ENCODE measurements at places on chromosomes 3 and 15.

- DNase-seq, result no peak
Measured at GRCh38 chr15:62901909-62902546, 140.5 kb upstream of the TPM1 start.

DNA sequence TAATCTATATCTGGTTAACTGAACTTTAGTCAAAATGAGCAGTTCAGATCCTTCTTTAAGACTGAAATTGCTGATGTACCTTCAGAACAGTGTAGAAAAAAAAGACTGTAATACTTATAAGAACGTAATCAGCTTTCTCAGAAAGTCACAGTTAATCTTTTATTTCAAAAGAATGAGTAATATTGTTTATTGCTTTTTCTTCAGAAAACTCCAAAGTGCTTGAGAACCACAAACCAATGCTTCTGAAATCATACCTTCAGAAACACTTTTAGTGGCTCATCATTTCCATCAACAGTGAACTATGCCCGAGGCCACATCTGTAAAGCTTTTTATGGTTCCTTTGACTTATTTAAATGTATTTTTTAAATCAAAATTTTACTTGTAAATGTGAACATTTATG is 33.3 kb upstream of the CLASP2 start:
- no peak for DNase-seq

GRCh38 chr15:25783607-25784540 is 79.3 kb downstream of the ATP10A start:
- no peak for DNase-seq

GRCh38 chr15:40940296-40940801 is 11.2 kb downstream of the DLL4 start:
- no peak for DNase-seq

- DNase-seq, result peak; percentile 15
Measured at GRCh38 chr3:24363242-24363641, 131.4 kb downstream of the THRB start.

DNA sequence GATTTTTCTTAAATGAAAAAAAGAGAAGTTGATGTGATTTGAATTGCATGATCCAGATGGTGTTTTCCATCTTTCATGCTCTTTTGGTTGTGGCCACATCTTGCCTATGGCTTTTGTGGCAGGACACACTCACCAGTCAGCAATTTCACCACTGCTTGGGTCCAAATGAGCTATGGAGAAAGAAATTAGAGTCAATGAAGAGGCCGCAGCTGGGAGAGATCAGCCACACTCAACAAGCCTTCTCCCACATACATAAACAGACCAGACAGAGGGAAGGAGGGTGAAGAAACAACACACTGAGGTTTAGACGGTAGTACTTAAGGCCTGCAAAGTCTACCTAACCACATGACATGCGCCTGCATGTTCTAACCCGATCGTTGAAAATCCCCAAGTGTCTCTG is 110.7 kb upstream of the CDIN1 start:
- no peak for DNase-seq

DNA sequence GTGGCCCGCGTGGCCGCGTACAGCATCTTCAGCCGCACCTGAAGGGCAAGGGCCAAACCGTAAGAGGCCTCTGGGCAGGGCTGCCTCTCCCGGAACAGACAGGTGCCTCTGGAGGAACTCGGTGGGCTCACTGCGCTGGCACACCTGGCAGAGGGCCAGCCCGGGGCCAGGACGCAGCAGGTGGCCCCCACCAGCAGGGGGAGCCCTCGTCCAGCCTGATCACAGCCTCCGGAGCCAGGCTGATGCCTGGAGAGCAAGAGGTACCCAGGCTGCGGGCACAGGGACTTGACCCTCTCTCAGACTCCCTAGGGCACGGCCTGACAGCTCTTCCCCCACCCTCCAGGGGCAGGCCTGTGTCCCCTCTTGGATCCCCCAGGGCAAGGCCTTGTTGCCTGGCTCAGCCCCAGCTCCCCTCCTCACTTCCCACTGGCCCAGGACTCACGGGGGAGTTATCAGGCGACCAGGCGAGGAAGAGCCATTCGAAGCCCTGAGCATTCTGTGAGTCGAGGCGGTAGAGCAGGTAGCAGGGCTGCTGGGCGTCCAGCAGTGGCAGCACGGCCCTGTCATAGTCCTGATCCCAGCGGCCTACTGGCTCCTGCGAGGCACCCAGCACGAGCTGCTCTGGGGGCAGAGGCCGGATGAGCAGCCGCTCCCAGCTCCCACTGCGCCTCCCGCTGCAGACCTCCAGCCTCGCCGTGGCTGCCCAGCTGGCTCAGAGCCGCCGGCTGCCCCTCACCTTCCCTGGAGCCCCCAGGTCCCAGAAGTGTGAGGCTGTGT is 6.2 kb upstream of the TLR9 start:
- peak; percentile 52 for DNase-seq

GRCh38 chr3:72582211-72582878 is 265.9 kb downstream of the SHQ1 start:
- DNase-seq, result no peak

- DNase-seq, result no peak
Measured at GRCh38 chr15:83164111-83164770, 43.4 kb downstream of the HDGFL3 start.

DNA sequence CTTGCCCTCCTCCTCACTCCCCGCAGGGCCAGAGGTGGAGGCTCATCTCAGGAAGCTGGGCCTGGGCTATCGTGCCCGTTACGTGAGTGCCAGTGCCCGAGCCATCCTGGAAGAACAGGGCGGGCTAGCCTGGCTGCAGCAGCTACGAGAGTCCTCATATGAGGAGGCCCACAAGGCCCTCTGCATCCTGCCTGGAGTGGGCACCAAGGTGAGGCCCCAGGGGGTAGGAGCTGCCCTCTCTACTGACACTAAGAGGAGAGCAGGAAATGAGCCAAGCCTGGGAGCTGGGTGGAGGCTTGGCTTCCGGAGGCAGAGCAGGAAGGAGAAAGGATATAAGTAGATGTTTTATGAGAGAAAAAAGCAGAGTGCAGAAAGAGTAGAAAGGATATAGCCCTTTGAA is 4.9 kb downstream of the OGG1 start:
- no peak for DNase-seq

GRCh38 chr3:133983126-133983525 is 46.6 kb downstream of the SLCO2A1 start:
- DNase-seq, result no peak

GRCh38 chr3:74402821-74403220 is 211.6 kb downstream of the CNTN3 start:
- DNase-seq, result no peak

DNA sequence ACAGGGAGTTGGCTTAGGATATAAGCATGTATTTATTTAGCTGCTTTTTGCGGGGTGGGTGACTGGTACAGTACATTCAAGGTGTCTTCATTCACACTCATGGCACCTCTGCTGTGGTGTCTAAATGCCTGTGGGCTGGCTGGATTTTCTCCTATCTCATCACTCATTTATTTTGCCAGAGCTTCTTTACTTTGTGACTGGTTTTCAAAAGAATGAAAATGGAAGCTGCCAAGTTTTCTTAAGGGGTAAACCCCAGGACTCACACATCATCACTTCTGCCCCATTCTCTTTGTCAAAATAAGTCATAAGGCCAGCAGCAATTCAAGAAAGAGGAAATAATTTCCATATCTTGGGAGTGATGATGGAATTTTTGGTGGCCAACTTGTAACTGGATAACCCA is 493.4 kb upstream of the ALCAM start:
- no peak for DNase-seq

- DNase-seq, result no peak
Measured at GRCh38 chr3:175404027-175404426, 544.9 kb downstream of the NAALADL2 start.

DNA sequence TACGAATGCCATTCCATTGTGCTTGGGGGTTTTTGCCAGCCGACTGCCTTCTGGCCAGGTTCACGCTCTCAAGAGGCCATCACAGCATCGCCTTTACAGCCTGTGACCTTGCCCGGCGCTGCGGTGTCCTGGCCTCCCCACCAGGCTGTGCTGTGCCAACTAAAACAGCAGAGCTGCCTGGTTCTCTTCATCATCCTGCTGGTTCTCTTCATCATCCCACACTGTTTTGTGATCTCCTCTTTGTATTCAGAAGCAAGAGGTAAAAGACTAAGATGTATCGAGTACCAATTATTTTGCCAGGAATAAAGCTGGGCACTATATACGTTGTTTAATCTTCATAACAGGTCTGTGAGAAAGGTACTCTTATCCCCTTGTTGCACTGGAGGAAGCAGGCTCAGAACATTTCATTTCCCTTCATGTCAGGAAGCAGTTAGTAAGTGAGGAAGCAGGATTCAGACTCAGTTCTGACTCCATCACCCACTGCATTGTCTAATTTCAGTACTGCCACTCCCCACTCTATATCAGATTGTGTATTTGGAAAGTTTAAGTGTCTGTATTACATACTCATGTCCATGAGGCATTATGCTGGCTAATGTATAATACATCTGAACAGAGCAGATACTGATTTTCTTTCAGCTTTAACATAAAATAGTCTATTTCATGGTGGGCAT is 92.7 kb downstream of the LRRC28 start:
- DNase-seq, result peak; percentile 43

DNA sequence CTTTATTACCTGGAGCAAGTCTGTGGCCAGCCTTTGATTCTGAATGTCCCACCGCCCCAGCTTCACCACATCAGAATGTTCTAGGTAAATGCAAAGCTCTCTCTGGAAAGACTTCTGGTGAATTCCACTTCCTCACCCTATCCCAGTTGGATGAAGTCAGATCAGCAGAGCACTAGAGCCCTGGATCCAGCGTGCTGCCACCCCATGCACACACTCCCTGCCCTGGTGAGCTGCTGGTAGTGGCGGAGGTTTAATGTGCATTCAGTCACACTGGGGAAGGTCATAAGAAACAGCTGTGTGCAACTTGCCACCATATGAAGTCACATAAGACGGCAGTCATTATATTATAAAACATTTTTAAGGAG is 16.3 kb upstream of the SLC41A3 start:
- peak; percentile 4 for DNase-seq

GRCh38 chr15:63190769-63191649 is 1.6 kb downstream of the RAB8B start:
- no peak for DNase-seq

GRCh38 chr3:73787620-73788019 is 162.9 kb upstream of the PDZRN3 start:
- DNase-seq, result no peak

- no peak for DNase-seq
Measured at GRCh38 chr3:27046351-27046750, 322.8 kb downstream of the NEK10 start.

DNA sequence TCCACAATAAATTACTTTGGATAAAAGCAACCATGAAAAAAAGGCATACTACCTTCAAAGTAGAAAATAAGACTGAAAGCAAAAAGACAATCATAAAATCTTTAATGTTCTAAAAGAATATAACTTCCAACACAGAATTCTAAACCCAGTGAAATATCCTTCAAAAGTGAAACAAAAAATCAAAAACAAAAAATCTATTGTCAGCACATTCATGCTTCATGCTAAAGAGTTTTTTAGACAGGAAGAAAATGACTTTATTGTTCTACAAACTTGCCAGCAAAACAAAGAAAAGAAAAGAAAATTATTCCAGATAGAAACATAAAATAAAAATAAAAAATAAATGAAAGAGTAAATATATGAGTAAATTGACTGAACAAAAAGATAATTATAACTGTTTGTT is 134.9 kb downstream of the EFHB start:
- no peak for DNase-seq

- no peak for DNase-seq
Measured at GRCh38 chr3:107285197-107285596, 92.0 kb upstream of the CCDC54 start.

- no peak for DNase-seq
Measured at GRCh38 chr15:86538141-86538540, 458.5 kb downstream of the AGBL1 start.

DNA sequence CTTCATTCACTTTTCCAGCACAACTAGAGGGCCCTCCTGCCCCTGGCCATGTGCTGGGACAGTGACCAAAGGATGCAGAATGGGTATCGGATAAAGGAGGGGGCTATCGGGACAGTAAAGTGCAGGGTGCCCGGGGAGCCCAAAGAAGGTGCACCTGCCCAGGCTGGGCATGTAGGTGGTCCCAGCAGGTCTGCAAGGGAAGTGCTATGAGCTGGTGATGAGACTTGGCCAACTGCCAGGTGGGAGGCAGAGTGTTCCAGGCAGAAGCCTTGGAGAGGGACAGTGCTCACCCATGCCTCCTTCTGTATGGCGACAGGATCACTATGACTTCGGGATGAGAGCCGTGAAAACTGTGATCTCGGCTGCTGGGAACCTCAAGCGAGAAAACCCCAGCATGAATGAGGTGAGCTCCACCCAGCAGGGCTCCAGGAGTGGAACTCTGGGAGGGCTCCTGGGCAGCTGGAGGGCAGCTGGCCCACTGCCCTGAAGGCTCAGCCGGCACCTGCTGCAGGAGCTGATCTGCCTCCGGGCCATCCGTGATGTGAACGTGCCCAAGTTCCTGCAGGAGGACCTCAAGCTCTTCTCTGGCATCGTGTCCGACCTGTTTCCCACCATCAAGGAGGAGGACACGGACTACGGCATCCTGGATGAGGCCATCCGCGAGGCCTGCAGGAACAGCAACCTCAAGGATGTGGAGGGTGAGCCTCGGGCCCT is 48.4 kb downstream of the DNAH1 start:
- DNase-seq, result no peak

DNA sequence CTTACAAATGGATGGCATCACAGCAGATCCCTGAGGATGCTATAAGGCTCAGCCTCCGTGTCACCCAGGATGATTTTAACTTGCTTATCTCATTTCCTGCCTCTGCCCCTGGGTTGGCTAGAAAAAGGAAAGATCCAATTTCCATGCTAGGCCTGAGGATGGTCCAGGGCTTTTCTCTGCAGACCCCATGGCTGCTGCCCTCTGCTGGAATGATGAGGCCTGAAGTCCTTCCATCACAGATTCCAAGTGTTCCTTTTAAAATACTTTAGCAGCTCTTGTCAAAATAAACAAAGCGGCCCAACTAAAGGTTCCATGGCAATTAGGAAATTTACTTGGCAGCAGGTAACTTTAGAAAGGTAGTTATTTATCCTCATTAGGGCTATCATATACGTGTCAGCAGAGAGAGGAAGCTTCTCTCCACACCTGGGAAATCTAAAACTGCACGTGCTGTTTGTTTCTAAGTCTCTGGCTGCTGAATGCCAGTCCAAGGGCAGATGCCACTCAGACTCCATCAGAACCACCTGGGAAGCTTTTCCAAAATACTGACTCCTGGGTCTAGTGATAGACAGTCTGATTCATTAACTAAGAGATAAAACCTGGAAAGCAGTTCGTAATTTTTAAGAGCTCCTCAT is 401.9 kb upstream of the IL12A start:
- no peak for DNase-seq

- no peak for DNase-seq
Measured at GRCh38 chr3:112667599-112667998, 26.7 kb upstream of the CCDC80 start.

- peak; percentile 53 for DNase-seq
Measured at GRCh38 chr15:100131321-100132224, 210.2 kb downstream of the ADAMTS17 start.

DNA sequence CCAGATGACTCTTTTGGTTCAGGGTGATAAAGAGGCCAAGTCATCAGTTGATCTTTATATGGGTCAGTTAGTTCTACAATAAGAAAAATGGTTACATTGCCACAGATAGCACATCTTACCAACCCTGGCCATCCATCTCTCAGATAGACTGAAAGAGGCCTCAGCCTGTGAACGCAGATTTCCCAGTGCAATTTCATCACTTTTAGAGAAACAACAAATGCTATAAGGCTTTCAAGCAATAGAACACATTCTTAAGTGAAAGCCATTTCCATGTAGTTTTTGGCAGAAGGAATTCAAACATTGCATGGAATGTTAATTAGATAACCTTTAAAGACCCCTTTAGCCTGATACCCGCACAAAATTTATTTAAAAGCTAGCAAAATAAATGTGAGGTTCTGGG is 200.6 kb upstream of the ZBTB20 start:
- DNase-seq, result no peak

All from head of caudate nucleus (tissue), 42 donors.